ENCODE measurements at places on chromosomes 11 and 22.
A peak's percentile ranks its signal among the peaks of the same experiment; 100 is the strongest.

- DNase-seq = no peak
Observed at GRCh38 chr11:98100689-98101088, 920.1 kb upstream of the CNTN5 start.

DNA sequence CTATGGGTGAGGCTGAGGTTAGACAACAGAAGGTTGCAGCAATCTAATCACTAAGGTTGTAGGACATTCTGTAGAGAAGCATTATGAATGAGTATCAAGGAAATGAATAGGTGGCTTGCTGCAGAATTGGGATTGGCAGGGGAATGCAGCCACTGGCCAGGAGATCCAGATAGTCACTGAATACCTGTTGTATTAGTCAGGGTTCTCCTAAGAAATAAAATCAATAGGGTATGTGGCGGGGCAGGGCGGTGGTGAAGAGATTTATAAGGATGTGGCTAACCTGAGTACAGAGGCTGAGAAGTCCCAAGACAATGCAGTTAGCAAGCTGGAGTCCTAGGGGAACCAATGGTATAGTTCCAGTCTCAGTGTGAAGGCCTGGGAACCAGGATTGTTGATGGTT, 163.0 kb downstream of the SPON1 start:
- no peak for DNase-seq

GRCh38 chr11:1122664-1123002, 35.1 kb upstream of the MUC5AC start:
- DNase-seq = no peak

GRCh38 chr22:46583571-46583970, 36.6 kb upstream of the GRAMD4 start:
- DNase-seq = peak; percentile 20

DNA sequence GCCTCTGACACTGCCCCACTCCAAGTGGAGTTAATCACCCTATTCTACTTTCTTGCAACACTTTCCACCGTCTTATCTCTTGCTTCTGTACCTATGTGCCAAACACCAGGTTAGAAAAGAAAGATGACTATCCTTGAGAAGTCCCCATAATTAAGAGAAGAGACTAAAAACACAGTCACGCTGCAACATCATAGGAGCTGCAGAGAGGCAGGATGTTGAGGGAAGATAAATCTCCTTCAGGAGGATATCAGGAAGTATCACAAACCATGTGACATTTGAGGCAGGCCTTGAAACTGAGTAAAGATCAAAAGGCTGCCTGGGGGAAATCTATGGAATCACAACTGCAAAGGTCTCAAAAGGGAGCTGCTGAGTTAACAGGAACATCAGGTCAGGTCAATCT, 24.8 kb downstream of the GAB2 start:
- DNase-seq = no peak

DNA sequence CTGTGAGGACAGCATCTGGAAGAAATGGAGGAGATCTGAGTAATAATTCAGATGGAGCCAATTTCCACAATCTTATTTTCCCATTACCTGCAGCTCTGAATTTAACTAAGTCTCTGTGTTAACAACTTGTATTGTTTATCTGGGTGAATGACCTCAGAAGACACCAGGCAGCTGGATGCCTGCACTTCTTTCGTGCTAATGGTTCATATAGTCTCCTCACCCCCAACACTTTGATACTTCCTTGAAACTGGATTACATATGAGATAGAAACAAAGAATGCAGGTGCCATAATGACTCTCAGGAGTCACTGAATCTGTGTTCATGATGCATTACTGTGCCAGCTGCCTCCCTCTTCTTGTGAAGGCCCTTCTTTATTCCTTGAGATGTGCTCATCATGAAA, 125.6 kb upstream of the VPREB1 start:
- DNase-seq = no peak

DNA sequence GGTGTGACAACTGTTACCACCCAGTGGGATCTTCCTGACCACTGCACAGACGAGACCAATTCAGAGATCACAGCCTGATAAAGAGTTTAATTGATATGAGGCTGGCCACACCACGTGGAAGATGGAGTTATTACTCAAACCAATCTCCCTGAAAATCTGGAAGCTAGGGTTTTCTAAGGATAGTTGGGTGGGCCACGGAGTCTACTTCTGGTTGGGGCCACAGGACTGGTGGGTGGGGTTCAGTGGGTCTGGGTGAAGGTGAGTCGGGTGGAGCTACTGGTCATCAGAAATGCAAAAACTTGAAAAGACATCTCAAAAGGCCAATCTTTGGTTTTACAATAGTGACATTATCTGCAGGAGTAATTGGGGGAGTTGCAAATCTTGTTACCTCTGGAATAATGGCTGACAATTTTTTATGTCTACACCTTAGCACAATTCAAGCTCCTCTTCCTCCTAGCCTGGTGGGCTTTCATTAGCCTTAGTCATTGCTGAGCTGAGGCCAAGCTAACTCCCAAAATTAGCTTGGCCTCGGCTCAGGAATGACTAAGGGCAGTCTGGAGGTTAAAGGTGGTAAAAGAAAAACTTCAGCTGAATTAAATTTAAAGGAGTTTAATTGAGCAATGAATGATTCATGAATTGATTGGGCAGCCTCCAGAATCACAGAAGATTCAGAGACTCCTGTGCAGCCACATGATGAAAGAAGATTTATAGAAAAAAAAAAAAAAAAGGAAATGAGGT, 13.1 kb downstream of the C11orf96 start:
- DNase-seq = no peak

- DNase-seq = no peak
Observed at GRCh38 chr11:45481026-45481425, 184.4 kb downstream of the CHST1 start.

GRCh38 chr11:73946798-73947458, 3.9 kb upstream of the DNAJB13 start:
- no peak for DNase-seq

DNA sequence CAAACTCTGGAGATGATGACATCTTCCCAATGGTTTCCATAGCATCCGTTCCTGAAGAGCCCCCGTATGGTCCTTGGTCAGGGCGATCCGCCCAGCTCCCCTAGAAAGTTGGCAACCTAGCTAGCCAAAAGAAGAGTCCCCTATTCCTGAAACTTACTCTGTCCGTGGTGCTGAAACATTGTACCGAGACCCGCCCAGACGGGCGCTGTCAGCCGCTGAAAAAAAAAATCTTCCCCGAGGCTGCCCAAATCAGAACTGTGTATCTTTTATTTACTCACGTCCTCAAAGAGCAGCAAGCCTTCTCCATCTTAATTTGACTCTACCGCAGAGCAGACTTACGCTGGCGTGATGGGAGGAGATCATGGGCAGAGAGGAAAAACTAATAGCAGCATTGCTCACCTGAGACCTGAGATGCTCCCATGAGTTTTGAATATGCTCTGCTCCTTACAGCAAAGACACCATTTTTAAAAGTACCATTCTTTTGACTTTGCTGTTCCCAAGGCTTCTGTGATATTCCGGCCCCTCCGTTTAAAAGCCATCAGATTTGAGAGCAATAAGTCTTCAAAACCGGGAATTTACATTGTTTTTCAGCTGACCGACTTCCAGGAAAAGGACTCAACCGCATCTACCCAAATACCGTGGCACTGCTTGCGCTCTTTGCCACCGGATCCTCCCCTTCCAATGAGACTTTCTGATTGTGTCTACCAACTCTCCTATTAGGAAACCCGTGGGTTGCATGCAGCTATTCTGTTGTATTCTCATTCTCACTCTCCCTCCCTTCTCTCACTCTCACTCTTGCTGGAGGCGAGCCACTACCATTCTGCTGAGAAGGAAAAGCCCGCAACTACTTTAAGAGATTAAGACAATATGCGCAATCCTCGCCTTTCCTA, at the start of gene SLC17A6:
Gene SLC17A6, plus strand, starts transcription at position 786 of the 890 bp plus-strand sequence. CDS start 153 bp downstream, outside the sequence.
- DNase-seq = peak; percentile 52

DNA sequence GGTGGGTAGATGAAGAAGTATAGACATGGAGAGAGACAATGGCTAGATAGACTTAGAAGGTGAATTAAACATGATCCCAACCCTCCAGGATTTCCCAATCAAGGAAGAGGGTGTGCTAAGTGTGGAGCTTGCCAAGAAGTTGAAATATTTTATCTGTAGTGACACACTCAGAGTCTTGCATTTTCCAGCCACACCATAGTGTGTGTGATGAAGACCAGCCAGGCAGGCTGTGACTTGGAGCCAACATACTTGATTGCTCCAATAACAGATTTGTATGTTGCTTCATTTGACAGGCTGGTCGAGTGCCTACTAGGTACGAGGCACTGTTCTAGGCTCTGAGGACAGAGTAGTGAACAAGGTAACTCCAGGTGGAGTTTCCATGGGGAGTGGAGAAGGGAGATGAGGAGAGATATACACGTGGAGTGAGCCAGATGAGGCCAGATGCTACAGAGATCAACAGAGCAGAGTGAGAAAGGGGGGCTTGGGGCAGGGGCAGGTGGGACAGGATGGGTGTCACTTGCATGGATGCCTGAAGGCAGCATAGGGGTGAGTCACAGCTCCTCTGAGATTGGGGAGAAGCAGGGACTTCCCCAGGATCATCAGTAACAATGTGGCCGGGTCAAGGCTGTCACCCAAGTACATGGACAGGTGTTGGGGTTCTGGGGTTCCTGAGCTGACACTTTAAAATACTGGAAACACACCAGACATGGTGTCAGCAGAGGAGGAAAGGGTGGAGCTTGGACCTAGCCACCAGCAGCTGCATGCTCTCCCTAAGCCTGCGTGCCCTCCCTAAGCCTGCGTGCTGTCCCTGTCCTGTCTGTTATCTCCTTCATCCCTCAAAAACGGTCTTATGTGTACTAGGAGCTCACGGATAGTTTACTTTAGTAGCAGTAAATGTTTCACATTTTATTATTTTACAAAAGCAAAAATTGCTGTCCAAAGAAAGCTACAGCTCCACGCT, 23.6 kb downstream of the PDGFB start:
- peak; percentile 5 for DNase-seq

GRCh38 chr11:96038046-96038445, 114.1 kb upstream of the MTMR2 start:
- DNase-seq = no peak

- no peak for DNase-seq
Observed at GRCh38 chr11:78977009-78977408, 402.3 kb upstream of the NARS2 start.

- DNase-seq = no peak
Observed at GRCh38 chr11:7252683-7253213, 1.0 kb downstream of the SYT9 start.

- DNase-seq = no peak
Observed at GRCh38 chr22:50307890-50308596, 597 bp upstream of the PLXNB2 start.

DNA sequence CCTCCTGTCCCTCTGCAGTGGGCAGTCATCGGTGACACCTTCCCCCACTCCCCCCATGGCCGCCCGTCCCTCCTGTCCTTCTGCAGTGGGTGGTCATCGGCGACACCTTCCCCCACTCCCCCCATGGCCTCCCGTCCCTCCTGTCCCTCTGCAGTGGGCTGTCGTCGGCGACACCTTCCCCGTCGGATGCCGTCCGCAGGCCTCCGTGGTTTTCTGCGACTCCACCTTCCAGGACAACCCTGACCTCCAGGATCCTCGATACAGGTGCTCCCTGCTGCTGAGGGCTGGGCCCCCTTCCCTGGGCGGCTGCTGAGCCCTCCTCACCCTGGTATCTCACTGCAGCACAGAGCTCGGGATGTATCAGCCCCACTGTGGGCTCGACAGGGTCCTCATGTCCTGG, 2.2 kb downstream of the MIOX start:
- DNase-seq = no peak

DNA sequence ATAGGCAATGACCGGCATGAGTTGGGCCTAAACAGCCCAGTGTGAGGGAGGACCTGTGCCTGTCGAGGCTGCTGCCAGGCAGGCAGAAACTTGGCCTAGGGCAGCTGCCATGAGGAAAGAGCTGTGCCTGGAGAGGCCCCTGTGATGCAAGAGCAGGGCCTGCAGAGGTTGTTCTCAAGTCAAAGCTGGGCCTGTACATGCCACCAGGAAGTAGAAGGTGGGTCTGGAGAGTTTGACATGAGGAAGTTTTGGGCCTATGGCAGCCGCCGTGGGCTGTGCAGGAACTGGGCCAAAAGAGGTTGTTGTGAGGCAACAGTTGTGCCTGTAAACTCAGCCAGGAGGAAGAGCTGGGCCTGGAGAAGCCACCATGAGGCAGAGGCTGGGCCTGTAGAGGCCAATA, 43.2 kb downstream of the OR4C45 start:
- no peak for DNase-seq

- no peak for DNase-seq
Observed at GRCh38 chr11:74459584-74459983, 7.8 kb downstream of the KCNE3 start.

DNA sequence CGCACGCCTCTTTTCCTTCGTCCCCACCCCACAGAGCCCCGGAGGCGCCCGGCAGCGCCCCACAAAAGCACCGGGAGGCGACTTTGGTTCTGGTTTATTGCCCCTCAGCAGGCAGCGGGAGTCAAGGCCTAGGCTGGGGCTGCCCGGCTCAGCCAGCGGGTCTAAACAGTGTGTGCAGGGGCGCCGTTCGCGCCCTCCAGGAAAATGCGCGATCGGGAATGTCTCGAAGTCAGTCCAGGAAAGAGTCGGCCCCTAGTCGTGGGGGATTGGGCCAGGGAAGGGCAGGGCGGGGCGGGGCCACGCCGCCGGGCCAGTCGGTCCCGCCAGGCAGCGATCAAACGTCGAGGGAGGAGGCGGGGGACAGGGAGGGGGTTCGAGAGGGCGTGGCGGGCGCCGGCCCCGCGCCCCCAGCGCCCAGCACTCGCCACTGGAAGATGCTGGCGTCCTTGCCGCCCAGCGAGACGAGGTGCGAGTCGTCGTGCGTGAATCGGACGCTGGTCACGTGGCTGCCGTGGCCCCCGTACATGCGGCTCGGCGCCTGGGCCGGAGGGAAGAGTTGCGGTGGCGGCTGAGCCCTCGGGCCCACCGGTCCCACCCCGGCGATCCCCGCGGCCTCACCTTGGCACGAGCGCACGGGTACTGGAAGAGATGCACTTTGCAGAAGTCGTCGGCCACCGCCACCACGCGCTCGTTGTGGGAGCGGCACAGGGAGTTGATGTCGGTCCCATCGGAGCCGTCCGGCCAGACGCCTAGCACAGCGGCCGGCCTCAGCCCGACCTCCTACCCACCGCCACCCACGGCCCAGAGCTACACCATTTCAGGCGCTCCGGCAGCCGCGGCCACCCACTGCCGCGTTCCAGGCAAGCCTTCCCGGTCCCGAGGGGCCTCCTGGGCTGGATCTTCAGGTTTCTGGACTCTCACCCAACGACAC, 741 bp upstream of the MTA2 start:
- DNase-seq = peak; percentile 72

DNA sequence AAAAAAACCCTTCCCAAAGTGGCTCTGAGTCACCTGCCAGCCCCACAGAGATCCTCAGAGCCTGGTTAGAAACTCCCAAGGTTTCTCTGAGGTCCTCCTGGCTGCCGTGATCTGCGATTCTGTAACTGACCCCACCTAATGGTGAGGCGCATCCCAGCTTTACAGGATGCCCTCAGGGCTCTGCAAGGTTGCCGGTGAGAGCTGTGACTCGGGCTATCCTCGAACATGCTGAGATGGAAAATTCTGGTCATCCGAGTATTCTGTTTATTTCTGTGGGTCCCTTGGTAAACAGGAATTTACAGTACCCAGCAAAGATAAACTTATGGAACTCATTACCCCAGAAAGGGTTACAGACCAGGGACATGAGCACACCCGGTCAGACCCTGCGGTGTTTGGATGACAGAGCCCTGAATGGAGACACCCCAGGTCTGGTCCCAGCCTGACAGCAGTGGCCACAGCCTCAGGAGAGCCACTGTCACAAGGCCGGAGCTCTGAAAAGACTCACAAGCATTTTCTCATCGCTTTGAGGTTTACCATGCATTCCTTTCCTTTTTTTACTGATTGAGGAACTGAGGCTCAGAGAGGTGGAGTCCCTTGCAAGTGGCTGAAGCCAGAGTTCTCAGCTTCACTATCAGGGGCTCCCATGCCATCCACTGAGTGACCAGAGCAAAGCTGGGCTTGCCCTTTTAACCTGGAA, 22.2 kb downstream of the LIF start:
- no peak for DNase-seq

- peak; percentile 55 for DNase-seq
Observed at GRCh38 chr11:114846416-114846791, 168.1 kb downstream of the NXPE2 start.

Measured in H9 (cell line).